CD4-positive, alpha-beta T cell treated with Interleukin-21 for 1 hour (primary cell): ENCODE measurements at places on chromosomes 4 and X.
A peak's percentile ranks its signal among the peaks of the same experiment; 100 is the strongest.

DNA sequence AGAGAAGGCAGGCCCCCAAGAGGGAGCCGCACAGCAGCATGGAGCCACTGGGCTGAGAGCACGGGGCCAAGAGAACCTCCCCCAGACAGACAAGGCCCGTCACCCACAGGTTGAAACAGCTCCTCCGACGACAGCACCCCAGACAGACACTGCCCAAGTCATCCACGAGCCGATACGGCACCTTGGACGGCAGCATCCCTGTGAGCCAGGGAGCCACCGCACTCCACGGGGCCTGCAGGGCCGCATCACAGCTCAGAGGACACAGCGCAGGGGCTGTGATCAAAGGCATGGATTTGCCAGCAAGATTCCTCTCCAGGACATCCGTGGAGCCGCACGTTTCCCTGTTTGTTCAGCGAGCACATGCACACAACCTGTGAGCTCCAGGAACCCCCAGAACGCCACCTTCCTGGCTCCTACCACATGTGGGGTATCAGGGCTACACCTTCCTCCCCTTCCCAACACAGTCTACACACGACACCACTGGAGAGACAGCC is 3.9 kb downstream of the CTBP1 start:
- DNase-seq = no peak

- no peak for DNase-seq
These were observed 73.2 kb downstream of the CBLL2 start for GRCh38 chrX:22345884-22346283.

DNA sequence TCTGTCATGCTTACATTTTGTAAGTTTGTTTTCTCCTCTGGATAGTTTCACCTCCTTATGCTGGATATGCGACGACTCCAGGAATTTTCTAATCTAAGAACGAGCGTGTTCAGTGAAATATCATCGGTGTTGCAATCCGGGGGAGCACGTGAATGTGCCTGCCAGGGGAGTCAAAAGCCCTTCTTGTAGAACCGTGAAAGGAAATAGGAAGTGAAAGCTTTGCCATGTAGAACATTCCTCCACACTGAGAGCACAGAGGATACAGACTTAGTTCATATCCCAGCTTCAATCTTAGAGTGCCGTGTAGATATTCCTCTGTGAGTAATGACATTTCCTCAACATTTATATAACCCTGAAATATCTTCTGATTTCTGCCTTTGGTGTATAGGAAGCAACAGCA is 121.2 kb downstream of the VEGFC start:
- no peak for DNase-seq

DNA sequence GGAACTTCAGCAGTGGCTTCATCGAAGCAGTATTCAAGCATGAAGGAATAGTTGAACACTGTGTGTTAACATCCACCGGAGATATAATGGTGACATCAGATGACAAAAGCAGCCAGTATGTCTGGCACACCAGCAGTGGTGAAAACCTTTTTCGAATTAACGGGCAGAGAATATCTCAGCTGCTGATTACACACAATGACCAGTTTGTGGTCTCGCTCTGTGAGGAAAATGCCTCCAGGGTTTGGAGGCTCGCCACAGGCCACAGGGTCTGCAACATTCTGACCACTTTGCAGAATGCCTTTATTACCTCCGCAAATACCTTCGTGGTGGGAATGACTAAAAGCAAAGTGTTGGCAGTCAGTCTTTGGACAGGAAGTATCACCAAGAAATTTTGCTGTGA is 201.5 kb downstream of the NWD2 start:
- no peak for DNase-seq

DNA sequence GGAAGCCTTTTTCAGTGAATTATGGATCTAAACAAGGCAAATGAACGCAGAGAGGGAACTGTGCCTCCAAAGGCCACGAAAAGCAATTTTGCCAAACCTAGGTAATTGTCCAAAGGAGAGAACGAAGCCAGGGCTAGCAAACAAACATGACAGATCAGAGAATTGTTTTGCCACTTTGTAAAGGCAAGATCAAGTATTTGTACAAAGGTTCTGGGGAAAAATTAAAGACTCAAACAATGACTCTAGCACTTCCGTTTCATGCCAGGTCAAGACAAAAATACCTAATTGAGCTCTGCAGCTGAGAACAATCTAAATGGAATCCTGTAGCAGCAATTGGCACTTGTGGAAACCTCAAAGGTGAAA is 8.5 kb downstream of the RBM47 start:
- DNase-seq = no peak

DNA sequence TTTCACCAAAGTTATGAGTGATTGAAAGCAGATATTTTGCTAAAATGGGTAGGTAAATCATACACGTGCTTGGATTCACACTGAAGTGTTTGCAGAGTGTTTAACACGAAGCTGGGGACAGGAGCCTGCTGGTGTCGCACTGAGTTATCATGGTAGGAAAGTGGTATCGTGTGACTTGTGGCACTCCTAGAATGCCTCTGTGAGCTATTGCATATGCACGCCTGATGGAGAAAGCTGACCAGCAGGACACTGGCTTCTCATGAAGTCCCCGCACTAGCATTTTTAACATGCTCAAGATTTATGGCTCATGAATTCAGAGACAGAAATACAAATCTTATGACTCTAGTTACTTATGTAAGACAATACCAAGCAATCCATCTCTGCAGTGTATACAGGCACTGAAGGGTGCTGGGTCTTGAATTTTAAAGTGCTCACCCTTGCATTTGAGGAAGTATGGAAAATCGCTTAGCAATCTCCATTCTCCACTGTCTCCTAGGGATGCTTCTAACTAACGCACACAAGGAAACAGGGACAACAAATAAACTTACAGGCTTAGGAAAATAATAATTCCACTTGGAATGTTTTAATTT is 19.8 kb downstream of the VCX3B start:
- no peak for DNase-seq

GRCh38 chrX:107849747-107850421 is 24.2 kb downstream of the MID2 start:
- no peak for DNase-seq

- no peak for DNase-seq
These were observed 21.7 kb upstream of the MND1 start for GRCh38 chr4:153322791-153323190.

GRCh38 chr4:71830497-71831190 is 46.8 kb upstream of the GC start:
- DNase-seq = no peak

- peak; percentile 0 for DNase-seq
These were observed 29.0 kb downstream of the F9 start for GRCh38 chrX:139559383-139560042.

- peak; percentile 7 for DNase-seq
These were observed 755 bp downstream of the ANKRD17 start for GRCh38 chr4:73257651-73258435.

GRCh38 chrX:150100261-150100660 is 162.0 kb upstream of the EOLA2 start:
- DNase-seq = no peak

- DNase-seq = no peak
These were observed 131.2 kb downstream of the FRMPD4 start for GRCh38 chrX:12269484-12269883.
